ENCODE measurements at places on chromosomes 4 and X.

- DNase-seq, result no peak
Observed at GRCh38 chrX:136541294-136541693, 9.3 kb downstream of the VGLL1 start.

- DNase-seq, result no peak
Observed at GRCh38 chr4:104967034-104967401, 179.7 kb upstream of the TET2 start.

GRCh38 chr4:6986072-6986780, 56.9 kb upstream of the TADA2B start:
- DNase-seq, result no peak

DNA sequence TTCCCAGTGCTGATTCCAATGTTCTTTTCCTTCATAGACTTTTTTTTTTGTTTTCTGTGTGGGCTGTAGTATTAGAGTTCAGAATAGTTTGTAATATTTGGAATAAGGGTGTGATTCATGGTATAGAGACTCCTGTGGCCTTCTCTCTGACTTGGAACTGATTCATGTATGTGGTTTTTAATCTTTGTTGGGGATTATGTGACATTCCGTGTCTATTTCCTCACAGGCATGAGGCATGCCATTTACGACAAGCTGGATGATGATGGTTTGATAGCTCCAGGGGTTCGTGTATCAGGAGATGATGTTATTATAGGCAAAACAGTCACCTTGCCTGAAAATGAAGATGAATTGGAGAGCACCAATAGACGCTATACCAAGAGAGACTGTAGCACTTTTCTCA, 44.4 kb downstream of the POLR2B start:
- DNase-seq, result no peak

DNA sequence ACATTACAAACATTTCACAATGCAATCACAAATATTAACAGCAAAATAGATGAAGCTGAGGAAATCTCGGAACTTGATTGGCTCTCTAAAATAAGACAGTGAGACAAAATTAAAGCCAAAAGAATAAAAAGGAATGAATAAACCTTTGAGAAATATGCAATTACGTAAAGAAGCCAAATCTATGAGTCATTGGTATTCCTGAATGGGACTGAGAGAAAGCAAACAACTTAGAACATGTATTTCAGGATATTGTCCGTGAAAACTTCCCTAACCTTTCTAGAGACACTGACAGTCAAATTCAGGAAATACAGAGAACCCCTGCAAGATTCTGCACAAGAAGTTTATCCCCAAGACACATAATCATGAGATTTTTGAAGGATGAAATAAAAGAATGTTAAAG, 48.4 kb upstream of the SPANXN2 start:
- DNase-seq, result no peak

DNA sequence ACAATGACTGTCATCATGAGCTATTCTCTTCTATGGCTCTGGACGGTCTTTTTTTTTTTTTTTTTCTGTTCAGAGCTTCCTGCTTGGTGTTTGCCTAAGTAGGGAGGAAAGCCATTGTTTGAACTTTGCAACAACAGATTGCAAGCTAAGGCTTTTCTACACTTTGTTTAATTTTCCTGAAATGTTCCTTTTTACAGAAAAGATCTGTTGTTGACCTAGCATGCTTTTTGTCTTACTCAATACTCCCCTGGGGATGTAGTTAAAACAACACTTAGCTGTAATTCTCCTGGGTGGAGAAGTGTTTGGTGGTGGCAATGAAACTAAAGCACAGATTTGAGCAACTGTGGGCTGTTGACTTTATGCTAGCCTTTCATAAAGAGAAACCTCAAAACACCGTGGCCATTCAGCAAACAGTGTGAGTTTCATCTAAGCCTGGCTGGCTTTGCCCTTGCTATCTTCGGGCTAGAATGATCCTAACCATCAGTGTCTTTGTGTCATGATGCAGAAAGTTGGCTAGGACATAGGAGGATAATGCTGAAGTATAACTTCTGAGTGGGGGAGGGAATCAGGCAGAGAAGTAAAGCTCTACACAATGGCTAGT, 110.5 kb downstream of the ANXA3 start:
- DNase-seq, result peak; percentile 26

- DNase-seq, result no peak
Observed at GRCh38 chr4:186351668-186352194, 85.7 kb downstream of the F11 start.

DNA sequence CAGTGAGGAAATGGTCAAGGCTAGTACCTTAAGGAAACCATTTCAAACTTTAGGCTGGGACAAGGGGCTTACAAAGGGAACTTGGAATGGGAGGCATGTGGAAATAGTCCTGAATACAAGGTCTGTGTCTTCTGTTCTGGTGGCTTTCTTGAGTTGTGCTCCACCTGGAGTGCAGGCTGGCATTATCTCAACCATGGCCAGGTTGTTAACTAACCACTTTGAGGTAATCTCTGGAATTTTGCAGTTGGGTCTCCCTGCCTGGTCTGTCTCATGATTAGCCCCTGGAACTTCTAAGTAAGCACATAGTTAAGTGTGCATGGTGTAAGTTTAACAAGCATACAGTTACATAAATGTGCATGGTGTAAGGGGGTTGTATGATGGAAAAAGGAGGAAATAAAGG, 77.5 kb downstream of the PCDH18 start:
- DNase-seq, result no peak

- DNase-seq, result peak; percentile 55
Observed at GRCh38 chr4:101018836-101019235, 328.5 kb downstream of the PPP3CA start.

GRCh38 chrX:22345884-22346283, 73.2 kb downstream of the CBLL2 start:
- no peak for DNase-seq

DNA sequence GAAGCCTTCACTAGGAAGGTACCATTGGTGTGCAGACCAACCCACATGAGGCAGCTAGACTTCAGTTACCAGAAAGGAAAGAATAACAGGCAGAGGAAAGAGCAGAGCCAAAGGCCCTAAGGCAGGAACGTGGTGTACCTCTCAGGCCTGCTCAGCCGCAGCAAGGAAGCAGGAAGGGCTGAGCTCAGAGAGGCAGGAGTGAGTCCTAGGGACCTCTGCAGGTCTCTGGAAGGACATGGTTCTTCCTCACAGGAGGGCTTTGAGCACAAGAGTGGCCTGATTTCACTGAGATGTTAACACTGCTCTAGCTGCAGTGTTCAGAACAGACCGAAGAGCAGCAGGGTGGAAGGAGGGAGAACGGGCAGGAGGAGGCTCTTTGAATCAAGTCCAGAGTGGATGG, 124.6 kb downstream of the DCHS2 start:
- no peak for DNase-seq

GRCh38 chrX:105723966-105724735, 98.2 kb upstream of the NRK start:
- no peak for DNase-seq

DNA sequence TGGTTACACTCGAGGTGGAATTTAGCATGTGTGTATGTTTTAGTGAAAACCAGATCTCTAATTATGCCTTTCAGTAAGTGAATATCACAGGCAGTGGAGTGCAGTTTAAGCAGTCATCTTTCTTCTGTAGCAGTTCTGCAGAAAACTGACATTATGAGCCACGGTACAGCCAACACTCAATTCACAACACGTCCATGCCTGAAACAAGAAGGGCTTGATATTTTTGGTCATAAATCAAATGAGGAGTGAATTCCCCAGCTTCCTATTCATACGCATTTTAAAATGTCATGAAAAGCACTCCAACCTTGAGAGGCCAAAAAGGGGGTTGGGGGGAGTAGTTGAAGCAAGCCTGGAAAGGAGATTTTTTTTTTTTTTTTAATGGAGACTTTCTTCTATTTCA, 316.7 kb downstream of the ARHGAP10 start:
- no peak for DNase-seq

DNA sequence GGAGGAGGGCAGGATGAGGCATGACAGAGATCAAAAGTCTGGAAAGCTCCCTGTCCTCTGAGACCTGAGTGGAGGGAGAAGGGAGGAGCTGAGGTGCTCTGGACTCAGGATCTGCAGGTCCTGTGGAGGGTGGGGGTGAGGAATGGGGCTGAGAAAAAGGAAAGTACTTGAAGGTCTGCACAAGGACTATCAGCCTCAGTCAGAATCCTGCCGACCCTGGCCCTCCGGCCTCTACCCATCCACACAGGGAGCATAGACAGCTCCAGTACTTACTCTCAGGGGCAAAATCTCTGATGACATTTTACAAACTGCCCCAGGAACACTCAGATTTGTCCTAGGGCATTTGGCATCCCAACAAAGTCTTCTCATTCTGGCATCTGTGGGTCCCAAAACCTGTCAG, 991 bp upstream of the ITIH6 start:
- no peak for DNase-seq

DNA sequence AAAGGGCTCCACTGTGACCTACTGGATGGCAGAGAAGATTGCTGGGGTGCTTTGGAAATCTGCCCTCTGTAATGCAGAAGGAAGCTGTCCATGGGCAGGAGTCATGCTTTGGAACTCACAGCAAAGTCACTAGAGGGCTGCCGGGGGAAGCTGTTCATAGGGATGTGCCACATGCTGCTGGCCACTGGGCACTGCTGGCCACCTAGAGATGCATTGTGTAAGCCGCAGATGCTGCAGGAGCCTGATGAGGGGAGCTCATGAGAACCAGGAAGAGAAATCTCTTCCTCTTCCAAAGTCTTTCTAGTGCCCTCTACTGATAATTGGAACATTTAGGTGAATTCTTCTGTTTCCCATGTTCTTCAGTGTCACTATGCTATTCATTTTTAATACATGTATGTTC, 31.2 kb upstream of the UXT start:
- DNase-seq, result no peak

DNA sequence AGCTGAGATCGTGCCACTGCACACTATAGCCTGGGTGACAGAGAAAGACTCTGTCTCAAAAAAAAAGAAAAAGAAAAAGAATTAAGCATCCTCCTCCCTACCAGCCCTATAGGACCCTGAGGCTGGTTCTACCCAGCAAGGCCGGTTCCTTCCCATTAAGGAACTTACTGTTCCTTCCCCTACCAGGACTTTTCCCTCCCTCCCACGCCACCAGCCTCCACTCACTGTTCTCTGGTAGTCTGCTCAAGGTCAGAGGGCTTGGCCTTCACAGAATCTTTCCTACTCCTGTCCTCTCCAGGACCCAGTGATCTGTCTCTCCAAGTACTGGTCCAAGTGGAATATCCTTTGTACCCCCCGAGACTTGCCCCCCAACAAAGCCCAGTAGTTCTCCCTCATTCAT, 1.4 kb downstream of the GRIPAP1 start:
- DNase-seq, result no peak

- DNase-seq, result no peak
Observed at GRCh38 chrX:19057856-19058255, 64.4 kb downstream of the ADGRG2 start.

DNA sequence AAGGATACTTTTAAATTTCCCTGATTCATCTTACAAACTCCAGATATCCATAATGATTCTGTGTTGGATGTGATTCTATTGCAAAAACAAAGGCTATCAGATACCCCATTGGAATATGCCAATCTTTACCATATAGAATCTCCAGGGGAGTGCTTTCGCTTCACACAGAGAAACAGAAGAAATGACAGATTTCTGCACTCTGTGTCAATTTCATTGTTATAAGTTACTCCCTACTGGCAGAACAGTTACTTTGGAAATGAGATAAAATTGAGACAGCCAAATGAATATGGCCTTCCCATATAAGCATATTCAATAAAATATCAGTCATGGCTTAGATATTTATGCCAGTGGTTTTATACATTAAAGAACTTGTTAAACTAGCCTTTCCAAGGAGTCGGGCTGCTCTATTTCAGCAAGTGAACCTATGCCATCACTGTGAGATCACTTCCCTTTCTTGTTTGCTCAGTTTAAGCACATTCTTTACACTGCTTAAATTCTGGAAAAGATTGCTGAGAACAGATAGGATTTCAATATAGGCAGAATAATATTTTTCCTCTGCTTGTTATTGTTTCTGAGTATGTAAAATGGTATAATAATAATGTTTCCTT, 127.5 kb upstream of the ANXA10 start:
- DNase-seq, result no peak

- DNase-seq, result no peak
Observed at GRCh38 chr4:3374667-3375066, 67.1 kb upstream of the HGFAC start.

DNA sequence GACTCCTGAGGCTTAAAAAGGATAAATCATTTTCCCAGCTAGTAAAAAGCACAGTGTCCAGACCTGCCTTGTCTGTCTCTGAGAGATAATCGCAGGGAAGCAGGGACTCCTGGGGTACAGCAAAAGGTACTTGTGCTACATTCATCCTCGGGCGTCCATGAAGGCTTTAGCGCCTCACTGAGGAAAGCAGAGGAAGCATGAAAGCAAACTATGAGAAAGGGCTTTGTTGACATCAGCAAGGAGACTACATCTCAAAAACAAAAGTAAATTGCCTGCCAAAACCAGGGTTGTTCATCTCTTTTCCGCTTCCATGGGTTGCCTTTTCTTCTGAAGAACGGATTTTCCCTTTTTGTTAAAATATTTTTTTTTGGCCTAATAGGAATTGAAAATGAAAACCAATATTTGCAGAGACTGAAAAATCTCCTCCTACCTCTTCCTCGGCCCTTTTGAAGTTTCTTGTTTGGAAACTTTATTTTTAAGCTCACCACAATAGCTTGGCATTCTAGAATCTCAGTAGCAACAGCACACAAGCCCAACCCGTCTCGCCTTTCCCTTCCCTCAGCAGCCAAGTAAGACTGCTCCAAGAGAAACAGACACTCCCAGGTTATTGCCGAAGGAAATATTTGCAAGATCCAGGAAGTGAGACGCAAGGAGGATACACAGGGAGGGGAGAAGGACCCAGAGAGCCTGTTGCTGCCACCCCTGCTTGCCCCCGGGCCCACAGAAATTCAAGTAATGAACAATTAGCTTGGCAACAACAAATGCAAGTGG, 148.3 kb upstream of the DGKK start:
- DNase-seq, result no peak
